Stimulated activated CD8-positive, alpha-beta memory T cell treated with anti-CD3 and anti-CD28 coated beads, Interleukin-4, amount 100 ng/mL, for 1 hour (primary cell): ENCODE measurements at places on chromosomes 7 and 10.

DNA sequence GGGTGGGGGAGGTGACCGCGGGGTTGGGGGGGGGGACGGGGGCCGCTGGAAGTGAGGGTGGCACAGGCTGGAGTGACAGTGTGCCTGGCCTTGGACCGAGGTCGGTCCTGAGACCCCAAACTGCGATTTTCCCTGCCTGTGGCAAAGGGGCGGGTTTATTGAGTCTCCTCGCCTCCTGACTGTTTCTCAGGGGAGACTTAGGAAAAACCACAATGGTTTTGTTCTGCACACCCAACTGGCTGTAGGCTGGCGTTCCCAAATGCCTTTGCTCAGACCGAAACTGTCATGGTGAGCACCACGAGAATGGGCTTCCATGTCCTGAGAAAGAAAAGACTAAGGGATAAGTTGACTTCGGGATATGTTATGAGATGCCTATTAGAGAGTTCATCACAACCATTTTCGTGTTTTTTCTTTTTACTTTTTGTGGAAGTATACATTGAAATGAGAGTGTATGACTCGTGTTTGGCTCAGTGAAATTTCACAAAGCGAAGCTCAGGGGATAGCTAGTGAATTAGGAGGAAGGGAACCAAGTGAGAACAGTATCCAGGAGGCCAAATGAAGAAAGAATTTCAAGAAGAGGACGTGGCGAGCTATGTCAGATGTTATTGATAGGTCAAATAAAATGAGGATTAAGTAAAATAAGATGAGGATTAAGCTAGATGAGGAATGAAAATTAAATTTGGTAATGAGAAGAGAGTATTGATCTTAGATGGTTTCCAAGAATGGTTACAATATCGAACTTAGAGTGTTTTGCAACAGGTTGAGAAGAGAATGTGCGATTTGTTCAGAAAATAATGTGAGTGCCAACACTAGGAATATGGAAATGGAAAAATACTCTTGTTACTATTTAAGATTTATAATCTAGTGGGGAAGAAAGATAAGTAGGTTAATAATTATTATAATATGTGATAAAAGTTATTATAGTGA is 918 bp downstream of the NET1 start:
- DNase-seq: no peak

- no peak for DNase-seq
These were observed 417.9 kb downstream of the IPMK start for GRCh38 chr10:57849691-57850357.

DNA sequence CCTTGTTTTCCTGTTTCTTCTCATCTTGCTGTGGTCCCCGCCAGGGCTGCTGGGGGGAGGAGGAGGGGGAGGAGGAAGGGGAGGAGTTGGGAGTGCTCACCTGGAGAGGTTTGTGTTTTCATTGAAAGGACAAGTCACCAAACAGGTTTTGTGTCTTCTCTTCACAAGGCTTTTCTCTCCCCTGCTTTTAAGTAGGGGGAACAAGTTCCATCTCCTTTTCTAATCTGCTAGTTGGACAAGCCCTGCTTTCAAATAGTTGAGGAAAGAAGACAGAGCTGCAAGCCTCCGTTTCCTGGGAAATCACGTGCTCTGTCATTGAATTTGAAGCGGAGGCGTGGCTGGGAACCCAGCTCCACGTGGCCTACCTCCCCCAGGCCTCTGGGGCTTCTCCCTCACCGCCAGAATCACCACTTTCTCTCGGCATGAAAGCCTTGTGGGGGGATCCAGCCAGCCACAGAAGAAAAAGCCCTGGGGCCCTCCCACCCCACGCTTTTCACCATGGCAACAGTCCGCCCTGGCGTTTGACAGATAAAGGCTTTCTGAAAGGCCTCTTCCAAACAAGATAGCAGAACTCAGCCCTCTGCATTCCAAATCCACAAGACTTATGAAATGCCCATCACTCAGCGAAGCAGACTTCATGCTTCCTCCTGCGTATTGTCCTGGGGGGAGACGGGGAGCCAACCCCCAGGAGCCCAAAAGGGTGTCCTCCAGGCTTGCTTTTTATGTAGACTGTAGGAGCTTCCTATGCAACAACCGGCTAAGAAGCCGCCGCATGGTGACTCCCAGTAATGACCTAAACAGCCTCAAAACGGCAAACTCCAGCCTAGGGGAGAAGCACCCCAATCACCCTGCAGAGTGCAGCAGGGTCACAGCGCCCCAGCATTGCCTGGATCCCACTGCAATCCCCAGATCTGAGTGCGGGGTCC is 51.7 kb downstream of the PROSER2 start:
- DNase-seq: peak; percentile 15

DNA sequence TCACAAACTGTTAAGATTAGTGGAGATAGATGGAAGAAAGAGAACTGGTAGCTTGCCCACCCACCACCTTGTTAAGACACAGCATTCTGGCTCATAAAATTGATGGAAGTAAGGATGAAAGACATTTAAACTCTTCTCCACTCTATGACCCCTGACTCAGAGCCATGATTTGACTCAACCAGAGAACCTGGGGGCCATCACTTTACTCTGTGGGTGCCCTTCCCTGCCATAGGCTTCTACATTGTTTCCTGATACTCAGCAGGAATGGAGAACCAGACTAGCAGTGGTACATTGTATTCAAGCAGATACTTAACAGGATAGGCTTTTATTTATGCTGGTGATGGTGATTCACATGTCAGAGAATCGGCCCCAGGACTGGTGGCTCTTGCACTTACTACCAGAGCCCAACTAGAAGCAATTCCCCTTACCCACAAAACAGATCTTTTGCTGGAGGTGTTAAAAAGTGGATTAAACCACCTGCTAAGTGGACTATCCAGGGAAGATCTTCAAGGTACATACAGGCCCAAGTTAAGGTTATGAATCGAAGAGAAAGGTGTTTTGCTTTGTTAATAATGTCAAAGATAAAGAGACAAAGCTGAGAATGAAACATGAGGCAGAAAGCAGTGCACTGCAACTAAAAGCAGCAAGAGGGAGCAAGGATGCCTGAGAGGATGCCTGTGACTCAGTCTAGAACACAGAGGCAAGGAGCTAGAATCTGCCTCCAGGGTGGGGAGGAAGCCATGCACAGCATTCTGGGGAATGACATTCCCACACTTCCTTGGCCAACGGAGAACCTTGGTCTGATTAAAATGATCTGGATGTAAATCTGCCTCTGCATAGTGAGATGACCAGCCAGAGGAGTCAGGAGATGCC is 36.0 kb upstream of the GLI3 start:
- DNase-seq: no peak

DNA sequence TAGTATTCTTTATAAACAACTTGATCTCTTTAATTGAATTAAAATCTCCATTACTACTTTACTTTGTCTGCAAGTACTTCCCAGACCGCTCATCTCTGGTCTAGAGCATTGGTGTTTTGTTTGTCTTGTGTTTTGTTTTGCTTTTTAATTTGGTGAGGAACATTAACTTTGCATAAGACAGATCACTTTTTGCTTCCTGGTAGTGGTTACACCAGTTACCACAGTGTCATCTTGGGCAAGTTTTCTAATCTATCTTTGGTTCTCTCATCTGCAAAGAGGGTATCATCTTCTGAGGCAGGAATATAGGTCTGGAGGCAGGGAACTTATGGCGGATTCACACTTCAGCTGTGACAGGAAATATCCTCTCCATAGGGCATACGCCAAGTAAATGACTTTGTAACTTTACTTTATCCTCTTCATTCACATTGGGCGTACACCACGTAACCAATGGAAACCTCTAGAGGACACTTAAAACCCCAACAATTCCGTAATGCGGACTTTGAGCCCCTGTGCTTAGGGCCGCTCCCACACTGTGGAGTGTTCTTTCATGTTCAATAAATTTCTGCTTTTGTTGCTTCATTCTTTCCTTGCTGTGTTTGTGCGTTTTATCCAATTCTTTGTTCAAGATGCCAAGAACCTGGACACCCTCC is 83.2 kb upstream of the JAZF1 start:
- no peak for DNase-seq

DNA sequence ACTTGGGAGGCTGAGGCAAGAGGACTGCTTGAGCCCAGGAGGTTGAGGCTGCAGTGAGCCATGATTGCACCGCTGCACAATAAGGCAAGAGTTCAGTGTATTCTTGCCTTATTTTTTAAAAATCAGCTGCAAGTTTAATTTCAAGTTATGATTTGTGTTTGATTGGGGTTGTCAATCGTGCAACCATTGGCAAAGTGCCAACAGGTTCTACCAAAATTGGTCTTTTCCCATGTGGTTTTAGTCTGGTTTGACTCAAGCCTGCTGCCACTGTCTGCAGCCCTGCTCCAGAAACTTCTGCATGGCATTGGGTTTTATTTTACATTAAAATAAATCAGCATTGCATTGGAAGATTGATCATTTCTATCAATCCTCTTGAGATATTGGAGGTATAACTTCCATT is 72.7 kb downstream of the PTPRE start:
- no peak for DNase-seq

DNA sequence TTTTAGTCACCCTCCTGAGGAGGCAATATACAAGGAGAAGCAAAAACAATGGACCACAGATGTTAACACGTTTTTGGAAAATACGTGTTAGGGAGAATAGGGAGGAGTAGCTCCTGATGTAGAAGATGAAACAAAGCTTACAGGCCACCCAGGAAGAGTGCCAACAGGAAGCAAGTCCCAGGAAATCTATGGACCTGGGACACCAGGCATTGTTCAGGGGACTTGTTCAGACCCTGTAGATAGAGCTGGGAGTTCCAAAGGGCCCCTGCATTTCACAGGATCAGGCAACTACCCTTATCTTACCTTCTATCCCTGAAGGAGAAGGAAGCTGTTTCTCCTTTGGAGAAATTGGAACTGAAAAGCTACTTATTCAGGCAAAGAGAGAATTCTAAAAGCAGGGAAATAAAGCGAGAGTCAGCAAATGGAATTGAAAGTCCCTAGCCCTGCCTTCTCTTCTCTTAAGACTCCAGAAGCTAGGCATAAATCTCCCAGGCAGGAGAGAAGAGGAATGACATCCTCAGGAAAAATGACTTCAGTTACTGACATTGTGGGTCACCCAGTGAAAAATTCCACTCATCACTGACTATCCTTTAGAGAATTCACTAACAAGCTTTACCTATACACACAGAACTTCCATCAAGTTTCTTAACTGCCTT is 77.7 kb upstream of the FAM3C start:
- DNase-seq: no peak

- DNase-seq: no peak
These were observed 31.5 kb downstream of the FGFR2 start for GRCh38 chr10:121566755-121567154.
